Liver (tissue), 10 donors: ENCODE measurements at places on chromosomes 3 and 15. TPM values are rescaled to one million over a fixed set of nuclear protein-coding genes. Genes with fewer than 3 reads are reported as not detected.

GOLGA8Q gene
- 2.7 TPM for total RNA-seq

B3GNT5 gene
- 0.84 TPM for total RNA-seq

LAMB2 gene
- 134 TPM for total RNA-seq

GNAT1 gene
- total RNA-seq = not detected

LNP1 gene
- total RNA-seq = 1.9 TPM
